ENCODE measurements at places on chromosomes 5 and 9.

DNA sequence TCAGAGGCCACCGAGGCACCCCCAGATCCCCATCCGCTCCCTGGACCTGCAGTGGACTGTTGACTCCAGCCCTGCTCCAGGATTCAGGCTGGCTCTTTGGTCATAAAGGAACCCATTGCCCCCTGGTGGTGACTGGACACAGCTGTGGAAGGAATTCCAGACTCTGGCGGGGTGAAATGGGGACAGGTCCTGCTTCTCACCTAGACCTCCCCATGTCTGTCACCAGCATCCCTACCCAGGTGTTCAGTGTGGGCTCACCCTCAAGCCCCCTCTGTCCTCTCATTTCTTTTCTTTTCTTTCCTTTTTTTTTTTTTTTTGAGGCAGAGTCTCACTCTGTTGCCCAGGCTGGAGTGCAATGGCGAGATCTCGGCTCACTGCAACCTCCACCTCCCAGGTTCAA is 25.5 kb upstream of the STXBP1 start:
- DNase-seq: no peak

DNA sequence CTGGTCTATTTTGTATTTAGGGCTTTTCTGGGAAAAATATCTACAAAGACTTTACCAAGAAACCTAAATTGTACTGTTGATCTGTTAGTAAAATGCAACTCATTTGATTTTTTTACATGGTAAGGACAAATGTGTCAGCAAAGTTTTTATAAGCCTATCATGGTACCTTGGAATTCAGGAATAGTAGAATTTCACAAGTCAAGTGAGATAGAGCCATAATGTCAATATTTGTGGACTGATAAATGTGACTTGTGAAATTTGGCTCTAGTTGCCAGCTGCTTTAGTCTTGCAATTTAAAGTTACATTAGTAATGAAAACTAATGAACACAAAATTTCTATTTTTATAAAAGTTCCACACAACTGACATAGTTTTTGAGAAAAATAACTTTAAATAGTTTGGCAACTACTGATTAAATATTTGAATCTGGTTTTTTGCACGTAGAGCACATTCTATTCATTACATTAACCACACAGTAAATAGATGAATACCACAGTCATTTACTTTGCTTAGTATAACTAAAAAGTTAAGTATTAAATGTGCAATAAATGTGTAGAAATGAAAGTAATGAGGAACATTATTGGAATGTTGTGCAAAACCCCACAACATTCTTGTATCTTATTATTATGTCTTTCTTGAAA is 41.2 kb upstream of the RIOK2 start:
- DNase-seq: no peak

DNA sequence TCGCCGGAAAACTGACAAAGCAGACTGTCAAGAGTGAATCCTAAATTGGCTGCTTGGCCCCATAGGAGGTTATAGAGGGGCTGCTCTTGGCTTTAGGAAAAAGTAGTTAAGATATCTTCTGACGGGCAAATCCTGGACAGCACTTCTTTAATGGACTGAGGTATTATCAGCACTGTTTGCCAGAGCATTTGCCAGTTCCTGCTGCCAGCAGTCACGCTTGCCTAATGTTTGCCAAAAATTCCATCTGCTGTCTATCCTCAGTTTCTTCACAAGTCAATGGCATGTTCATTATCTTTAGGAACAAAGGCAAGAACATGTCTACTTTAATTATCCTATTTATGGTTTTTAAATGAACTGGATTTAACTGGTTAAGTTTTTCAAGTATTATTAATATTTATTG is 25.8 kb upstream of the SREK1 start:
- DNase-seq: no peak

- no peak for DNase-seq
Observed at GRCh38 chr5:31630931-31631330, 8.0 kb upstream of the PDZD2 start.
